Activated CD8-positive, alpha-beta memory T cell treated with anti-CD3 and anti-CD28 coated beads for 48 hours (primary cell): ENCODE measurements at places on chromosomes 1 and 21.

GRCh38 chr1:213399695-213400094 lies 348.7 kb downstream of the RPS6KC1 start:
- DNase-seq = no peak

- no peak for DNase-seq
Observed at GRCh38 chr1:56199956-56200355, 379.4 kb downstream of the PLPP3 start.

- DNase-seq = no peak
Observed at GRCh38 chr1:220504329-220504728, 23.6 kb upstream of the MARK1 start.

DNA sequence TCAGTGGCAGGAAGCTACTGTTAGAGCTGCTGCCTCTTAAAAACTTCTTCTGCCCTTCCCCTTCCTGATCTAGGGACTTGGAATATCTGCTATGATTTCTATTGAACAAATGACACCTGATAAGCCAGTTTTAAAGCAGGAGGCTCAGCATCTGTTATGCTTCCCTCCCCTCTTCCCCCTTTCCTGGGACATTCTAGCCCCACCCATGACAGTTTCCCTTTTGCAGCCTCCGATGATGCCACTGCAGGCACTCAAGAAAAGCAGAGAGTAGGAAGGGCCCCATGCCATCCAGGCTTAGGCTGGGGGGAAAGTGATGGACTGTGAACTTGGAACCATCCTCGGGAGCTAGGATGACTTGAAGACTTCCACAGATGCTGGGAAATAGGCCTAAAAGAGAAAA lies 15.1 kb upstream of the EPB41 start:
- no peak for DNase-seq

DNA sequence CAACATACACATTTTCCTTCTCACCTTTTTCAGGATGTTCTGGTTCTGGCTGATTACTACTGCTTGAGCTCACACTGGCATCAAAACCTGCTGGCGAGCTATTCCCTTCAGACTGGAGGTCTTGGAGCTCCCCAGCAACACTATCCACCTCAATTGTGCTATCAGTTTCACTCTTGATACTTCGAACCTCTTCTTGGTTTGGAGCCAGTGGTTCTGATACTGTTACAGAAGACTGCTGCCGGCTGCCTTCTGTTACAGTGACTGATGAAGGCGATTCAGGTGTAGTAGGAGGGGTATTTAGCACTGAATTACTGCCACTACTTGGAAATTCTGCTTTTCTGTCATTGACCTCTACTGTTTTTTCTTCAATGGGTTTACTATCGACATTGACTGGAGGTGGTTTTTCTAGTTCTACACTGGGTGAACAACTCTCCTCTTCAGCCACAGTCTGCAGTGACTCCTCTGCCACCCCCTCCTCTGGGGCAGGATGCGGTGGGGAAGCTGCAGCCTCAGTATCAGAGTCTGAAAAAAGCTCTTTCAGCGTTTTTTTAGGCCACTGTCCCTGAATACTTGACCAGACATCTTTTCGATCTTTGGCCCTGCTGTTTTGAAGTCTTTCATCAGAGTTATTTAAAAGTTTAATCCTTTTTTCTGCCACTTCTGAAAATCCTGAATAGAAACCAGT lies 20.7 kb upstream of the RBM34 start:
- no peak for DNase-seq

- no peak for DNase-seq
Observed at GRCh38 chr1:240284656-240285414, 193.2 kb downstream of the FMN2 start.

DNA sequence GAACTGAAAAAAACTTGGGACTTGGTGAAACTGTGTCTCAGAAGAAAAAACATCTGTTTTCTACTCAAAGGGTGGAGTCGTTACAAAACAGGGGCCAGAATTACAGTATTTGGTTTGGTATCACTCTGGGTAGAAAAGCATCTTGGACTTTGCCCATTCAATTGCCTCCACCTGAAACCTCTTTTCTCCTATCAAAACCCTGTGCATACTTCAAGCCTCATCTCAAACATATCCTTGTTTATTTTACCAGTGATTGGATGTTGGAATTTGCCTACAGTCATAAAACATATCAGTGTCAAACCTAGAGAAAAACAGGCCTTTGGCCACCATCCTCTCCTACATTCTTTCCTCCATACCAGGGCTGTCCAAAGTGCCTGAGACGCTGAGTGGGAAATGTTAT lies 281.5 kb downstream of the PLPP3 start:
- no peak for DNase-seq

- no peak for DNase-seq
Observed at GRCh38 chr21:18244671-18245463, at the start of gene CHODL. TSS of gene CHODL (plus strand) at chr21:18244833. CDS start at chr21:18245224, 391 bp downstream.

- no peak for DNase-seq
Observed at GRCh38 chr1:20078171-20078651, 8.2 kb downstream of the PLA2G5 start.

GRCh38 chr1:19449454-19450228 lies 35.7 kb downstream of the CAPZB start:
- no peak for DNase-seq

DNA sequence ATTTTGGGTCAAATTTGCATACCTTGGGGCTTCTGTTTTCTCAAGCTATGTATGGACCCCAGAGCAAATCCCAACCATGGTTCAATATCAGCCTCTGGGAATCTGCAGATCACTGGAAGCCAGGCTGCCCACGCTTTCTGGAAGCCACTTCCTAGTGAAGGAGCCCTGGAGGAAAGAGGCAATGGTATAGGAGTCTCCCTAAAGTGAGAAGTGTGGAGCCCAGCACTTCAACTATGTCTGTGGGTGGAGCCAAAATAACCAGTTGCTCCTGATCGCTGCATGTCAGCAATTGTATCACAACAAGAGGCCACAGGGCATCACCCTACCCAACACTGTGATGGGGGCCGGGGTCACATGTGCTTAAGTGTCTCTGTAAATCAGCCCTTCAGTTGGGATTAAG lies 26.9 kb downstream of the ETS2 start:
- no peak for DNase-seq

DNA sequence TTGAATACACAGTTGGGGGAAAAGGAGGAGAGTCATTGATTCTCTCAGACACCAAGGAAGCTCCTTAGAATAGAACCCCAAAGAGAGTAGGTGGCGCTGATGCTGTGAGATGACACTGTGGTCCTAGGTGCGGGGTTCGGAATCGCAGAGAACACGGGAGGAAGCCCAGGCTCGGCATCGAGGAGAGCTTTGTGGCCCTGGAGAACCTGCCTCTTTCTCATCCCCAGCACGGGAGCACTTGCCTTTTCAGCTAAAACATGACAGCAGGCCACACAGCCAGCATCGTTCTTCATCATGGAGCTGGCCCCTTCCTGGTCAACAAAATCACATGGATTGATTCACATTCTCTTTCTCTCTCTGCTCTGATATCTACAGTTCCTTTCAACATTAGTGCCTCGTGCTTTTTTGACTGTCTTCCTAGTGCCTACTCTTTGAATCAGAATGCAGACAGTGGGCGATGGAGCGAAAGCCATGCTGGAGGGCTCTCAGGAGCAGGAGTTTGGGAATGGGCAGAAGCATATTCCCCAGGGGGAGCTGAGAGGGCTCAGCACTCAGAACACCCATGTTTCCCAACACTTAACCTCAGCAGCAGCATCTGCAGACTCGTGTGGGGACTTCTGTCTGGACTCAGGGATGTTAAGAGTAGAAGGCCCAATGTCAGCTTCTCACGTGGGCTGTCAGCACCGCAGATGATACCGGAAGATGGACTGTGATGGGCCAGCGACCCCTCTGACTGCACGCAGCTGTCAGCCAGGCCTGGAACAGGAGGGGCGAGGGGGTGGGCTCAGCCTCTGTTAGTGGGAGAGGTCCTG lies 539.4 kb downstream of the KIF26B start:
- DNase-seq = no peak

DNA sequence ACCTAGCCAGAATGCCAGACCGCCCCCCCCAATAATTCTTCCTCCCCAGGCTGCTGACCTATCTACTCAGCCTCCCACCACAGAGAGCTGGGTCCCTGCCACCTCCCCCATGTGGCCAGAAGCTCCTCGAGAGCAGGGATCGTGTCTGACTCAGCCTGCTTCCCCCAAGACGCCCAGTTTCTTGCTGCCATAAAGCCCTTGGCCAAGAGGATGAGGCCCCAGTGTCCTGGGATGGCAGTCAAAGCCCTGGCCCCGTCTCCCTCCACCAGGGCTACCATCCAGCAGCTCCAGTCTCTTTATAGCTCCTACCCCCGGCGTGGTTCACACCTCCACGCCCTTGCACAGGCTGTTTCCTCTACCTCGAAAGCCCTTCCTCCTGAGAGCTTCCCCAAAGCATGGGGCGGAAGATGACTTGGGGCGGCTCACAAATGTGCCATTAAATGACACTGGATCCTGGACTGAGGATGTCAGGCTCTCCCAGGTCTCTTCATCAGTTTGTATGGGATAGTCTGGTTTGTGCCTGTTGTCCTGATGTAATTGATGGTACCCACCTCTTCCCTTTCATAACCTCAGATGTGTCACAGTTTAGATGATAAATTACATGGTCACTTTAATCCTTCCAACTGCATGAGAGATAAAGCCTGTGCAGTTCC lies 13.2 kb downstream of the ADGRB2 start:
- DNase-seq = no peak

DNA sequence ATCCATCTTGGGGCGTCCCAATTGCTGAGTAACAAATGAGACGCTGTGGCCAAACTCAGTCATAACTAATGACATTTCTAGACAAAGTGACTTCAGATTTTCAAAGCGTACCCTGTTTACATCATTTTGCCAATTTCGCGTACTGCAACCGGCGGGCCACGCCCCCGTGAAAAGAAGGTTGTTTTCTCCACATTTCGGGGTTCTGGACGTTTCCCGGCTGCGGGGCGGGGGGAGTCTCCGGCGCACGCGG lies 282 bp upstream of the SOD1 start:
- DNase-seq = no peak

DNA sequence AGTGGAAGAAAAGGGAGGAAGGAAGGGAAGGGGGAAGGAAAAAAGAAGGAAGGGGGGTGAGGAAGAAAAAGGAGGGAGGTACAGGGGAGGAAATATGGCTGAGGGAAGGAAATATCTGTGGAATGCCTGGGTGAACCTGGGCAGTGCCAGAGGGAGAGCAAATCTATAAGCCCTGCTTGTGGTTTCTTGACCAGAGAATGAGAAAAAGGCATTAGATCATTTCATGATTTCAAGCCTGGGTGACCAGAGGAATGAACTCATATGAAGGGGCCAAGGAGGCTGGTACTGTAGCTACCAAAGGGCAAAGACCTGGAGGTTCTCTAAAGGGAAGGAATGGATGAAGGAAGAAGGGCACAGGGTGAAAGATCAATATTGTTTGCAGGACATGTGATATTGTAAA lies 31.4 kb downstream of the GNG12 start:
- no peak for DNase-seq

DNA sequence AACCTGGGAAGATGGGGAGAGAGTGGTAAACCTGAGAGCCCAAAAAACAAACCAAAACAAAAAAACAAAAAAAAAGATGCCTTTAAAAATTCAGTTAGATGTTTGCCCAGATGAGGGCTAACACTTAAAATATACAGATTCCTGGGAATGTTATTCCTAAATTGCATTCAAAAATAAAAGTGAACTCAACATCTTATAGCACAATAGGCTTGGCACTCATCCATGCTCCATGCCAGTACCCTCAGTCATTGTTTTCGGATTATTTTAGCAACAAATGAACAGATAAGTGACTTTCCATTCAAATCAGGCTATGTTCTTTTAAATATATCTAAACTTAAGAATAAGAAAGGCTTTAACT lies 3.7 kb downstream of the ATP1A1 start:
- no peak for DNase-seq

GRCh38 chr21:34553151-34553952 lies 41.3 kb upstream of the KCNE1 start:
- DNase-seq = no peak

GRCh38 chr1:106603616-106604015 lies 452.9 kb upstream of the PRMT6 start:
- DNase-seq = no peak

- DNase-seq = no peak
Observed at GRCh38 chr1:159562680-159563079, 24.9 kb upstream of the APCS start.
